ENCODE measurements at places on chromosomes 3 and 15. TPM values are rescaled to one million over a fixed set of nuclear protein-coding genes. Genes with fewer than 3 reads are reported as not detected.

DNA sequence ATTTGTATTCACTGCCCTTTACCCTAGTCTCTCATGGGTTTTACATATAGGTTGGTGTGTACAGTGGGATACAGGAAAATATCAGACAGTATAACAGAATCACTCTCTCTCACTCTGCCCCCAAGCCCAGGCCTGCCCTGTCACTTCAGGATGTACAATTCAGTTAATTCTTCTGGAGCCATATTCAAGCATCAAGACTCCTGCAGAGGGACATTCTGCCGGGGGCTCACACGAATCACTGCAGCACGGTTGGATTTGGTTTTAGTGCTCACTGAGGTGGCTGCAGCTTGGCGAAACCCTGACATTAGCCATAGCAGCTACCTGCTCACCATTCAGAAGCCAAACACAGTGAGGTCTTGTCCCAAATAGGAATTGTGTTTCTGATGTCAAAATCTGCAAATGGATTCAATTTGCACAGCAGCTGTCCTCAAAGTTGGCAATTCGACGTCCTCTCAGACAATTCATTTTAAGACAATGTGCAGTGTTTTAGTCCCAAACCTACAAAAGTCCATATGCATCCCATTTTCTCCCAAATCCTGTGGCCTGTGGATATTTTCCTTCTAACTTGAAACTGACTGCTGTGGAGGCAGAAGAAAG lies 82.9 kb downstream of the CHSY1 start:
- peak; percentile 19 for DNase-seq

DNA sequence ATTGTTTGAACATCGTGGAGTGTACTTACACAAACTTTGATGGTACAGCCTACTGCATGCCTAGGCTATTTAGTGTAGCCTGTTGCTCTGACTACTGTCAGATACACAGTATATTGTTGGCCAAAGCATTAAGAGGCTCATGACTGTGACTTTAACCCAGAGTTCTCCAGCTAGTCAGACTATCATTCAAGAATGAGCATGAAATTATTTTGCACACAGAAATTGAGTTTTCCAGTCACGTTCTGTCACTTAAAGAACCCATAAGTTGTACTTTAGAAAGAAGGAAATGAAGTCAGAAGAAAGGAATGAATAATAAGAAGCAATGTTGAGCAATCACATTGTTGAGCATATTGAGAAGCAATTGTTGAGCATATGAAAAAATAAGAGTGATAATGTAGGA lies 37.6 kb upstream of the SLC22A13 start:
- no peak for DNase-seq

DNA sequence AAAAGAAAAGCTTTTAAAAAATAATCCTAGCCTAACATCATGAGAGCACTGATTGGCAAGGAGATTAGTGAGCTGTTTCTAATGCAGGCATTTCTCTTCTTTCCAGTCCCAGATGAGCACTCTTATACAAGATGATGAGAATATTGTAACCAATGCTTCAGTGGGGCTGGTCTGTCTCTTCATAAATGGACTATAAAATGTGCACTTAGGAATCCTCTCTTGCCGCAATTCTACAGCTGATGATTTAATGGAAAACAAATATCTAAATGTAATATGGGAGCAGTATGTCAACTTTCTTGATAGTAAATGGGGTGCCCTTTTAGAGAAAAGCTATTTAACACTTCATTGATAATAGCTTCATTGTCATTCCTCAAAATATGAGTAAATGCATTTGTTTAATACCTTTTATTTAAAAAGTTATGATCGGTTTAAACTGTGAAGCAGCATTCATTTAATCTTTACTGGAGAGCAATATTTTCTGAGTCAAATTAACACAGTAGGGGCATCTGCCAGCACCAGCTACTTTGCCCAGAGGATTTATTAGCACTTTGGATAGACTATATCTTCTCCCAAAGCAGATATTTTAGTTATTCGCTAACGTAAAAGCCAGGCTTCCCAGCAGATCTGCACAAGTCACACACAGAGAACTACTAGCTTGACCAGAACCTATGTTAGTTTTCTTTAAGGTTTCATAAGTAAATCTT lies 985.9 kb downstream of the DIPK2A start:
- DNase-seq: no peak

DNA sequence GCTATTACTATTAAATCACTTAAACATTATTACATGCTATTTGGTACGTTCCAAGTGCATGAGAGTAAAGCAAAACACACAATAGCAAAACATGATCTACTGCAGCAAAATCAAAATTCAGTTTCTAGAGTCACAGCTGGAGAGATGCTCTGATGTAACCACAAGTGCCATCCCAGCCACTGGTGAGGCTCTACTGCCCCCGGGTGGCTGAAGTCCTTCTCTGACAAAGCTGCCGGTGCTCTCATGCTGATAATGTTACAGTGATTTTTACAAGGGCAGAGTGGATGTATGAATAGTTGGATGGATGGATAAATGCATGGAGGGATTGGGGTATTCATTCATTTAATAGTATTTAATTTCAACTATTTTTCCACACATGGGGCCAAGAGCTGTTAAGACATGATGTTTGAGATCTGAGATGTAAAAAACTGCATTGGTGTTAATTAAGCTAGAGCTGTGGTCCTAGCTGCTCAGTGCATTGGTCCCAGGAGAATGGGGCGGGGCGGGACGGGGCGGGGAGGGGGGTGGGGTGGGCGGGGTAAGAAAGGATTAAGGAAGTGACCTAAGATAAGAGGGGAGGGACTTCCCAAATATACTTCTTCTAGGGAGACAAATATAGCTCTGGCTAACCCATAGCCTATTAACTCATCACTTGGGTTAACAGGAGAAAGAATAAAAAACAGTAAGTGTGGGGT lies 5.3 kb upstream of the SPESP1 start:
- peak; percentile 58 for DNase-seq

DNA sequence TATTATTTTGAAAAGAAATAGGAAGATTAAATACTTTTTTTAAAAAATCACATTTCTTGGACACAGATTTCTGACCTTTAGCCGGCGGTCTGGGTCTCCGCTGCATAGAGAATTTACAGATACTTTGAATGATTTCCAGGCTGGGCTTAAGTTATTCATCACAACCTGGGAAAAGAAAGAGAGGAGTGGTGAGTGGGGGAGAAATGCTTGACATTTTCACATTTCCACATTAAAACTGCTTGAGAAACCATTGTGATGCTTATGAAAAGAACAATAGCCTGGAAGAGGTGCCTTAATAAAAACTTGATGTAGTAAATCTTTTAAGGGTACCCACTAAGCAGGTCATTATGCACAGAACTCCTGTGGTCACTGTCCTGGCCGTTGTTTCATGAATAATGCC lies 166.8 kb upstream of the MRPL3 start:
- no peak for DNase-seq

GRCh38 chr3:154616298-154616697 lies 186.3 kb upstream of the GPR149 start:
- no peak for DNase-seq

DNA sequence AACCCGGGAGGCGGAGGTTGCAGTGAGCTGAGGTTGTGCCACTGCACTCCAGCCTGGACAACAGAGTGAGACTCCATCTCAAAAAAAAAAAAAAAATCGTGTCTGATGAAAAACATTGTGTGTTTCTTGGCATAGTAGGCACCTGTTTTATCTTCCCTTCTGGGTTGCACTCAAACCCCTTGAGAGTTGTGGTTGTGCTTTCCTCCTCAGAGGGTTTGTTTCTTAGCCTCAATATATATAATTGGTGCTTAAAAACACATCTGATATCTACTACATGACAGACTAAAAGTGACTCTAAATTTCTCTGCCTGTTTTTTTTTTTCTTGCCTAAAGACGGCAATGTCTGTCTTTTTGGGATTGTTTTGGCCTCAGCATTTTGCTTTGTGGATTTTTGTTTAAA lies 7.6 kb downstream of the NR1D2 start:
- DNase-seq: no peak

DNA sequence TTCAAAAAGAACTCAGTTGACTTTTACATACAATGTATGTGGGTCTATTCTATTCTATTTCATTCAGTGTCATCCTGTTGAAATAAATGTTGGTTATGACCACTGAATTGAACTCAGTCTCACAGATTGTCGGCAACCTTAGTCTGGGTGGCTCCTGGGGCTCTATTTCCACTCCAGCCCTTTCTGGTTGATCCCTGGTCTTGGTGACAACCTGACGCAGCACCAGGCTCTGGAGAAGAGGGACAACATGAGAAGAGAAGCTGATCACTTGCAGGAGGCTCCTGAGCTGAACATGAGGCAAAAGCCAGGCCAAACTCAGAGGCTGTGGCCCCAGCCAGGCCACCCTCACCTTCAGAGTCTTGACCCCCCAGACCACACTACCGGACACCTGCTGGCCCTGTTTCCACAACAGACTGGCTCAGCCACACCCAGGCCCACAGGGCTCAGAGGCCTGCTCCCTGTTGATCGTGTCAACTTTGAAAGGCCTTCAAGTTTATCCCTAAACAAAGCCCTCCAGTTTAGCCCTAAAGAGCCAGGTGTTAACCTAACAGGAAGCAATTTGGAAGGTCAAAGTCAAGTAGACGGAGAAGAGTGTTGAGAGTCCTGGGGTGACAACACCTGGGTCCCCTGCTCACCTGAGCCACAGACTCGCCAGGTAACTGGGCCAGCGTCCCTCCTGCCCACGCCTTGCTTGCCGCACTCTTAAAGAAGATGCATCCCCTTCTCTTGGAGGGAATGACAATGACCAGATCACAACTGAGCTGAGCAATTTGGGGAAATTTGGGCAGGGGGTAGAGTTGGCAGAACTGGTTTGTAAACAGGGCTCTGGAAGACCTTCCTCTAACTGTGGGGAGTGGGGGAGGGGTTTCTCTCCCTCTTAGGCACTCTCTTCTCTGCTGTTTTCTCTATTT lies 15.4 kb upstream of the MUC20 start:
- DNase-seq: peak; percentile 22

GRCh38 chr15:38086611-38087010 lies 152.2 kb downstream of the TMCO5A start:
- DNase-seq: no peak

GRCh38 chr3:45118615-45119071 lies 27.5 kb downstream of the CDCP1 start:
- no peak for DNase-seq

- DNase-seq: no peak
Observed at GRCh38 chr3:85801955-85802354, 843.2 kb downstream of the CADM2 start.

DNA sequence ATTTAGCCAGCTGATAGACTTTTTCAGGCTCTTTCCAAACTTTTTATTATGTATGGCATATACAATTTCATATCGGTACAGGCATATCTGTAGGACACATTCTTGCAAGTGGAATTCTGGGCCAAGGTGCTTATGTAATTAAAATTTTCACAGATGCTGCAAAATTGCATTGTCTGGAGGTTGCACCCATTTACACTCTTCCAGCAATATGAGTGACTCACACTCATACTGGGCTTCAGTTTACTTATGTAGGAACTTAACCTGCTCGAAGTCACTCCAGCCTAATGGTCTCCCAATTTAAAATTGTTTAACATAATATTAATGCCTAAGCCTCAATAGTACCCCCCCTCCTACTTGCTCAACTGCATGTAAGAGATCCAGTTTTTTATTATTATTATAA lies 11.2 kb upstream of the SEC62 start:
- no peak for DNase-seq

- DNase-seq: no peak
Observed at GRCh38 chr3:72391659-72392058, 456.6 kb downstream of the SHQ1 start.

- no peak for DNase-seq
Observed at GRCh38 chr3:114405202-114405990, 111.6 kb downstream of the TIGIT start.

- DNase-seq: no peak
Observed at GRCh38 chr15:78394026-78394425, 44.0 kb upstream of the IREB2 start.

DNA sequence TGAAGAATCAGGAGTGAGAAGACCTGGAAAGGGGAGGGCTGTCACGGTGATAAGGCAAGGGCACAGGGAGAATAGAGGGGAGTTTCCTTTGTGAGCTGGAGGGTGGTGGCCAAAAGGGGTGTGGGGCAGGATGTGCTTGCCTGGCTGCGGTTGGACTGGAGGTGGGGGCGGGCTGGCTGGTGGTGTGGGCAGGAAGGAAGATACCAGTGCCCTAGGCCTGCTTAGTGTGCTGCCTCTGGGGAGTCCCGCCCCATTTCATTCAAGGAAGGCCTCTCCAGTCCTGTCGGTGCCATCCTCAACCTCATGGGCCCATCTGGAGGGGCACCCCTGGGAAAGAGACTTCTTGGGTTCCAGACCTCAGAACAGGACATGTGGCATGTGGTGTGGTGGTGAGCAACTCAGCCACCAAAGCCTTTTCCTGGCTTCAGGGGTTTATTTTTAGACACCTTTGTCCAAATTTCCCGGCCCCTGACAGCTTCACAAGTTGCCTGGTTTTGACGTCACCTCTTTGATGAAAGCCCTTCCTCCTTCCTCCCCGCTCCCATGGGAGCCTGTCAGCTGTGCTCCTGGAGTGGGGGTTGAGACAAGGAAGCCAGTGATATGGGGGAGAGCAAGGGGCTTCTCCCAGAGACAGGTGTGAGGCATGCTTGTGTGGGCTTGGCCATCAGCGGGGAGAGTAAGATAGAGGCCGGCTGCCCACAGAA lies 15.6 kb downstream of the TEX264 start:
- DNase-seq: peak; percentile 80

GRCh38 chr15:48565560-48566482 lies 79.7 kb downstream of the FBN1 start:
- DNase-seq: no peak

DNA sequence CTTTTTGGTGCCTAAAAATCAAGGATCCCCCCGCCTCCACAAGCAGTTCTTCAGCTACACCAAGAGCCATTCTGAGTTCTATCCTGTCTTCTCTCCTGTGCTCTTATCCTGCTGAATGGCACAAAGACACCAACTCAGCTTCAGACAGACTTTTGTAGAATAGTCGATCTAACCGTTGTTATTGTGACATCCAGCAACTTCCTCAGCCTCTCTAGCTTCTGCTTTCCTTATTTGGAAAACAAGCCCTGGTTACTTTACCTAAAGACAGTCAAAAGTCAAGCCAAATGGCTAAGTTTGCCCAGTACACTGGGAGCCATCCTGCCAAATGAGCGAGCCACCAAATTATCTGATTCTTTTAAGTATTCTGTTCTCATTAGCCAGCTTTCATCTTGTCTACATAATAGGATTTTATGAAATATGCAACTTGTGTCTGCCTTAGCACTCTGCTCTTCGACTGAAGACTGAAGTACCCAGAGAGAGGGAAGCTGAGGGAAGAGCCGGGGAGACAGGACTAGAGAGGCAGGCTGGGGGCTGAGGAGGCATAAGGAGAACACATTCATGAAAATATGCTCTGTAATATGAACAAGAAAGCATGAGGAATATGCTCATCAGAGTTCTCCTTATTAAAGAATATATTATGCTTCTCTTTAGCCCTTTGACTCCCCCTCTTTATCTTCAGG lies 35.1 kb downstream of the LYZL4 start:
- no peak for DNase-seq

Gene CHRD
- not detected for total RNA-seq

Gene SGO1
- total RNA-seq: 34.5 TPM

Gene TF
- 0.97 TPM for total RNA-seq

Gene PRSS50
- not detected for total RNA-seq

Gene ARL6IP5
- total RNA-seq: 147 TPM

Gene PRKCD
- 20.5 TPM for total RNA-seq

Gene HYAL3
- 5.9 TPM for total RNA-seq

Gene EFHB
- total RNA-seq: 0.17 TPM

Gene PRR23C
- total RNA-seq: not detected

Gene TRIM42
- total RNA-seq: not detected

Gene GTF2E1
- total RNA-seq: 29.2 TPM

Gene SERF2
- 987 TPM for total RNA-seq

Gene HHATL
- not detected for total RNA-seq

Gene ADGRG7
- not detected for total RNA-seq

Gene MESP2
- total RNA-seq: not detected

Gene LRRN1
- total RNA-seq: 1.2 TPM

Measured in activated naive CD8-positive, alpha-beta T cell treated with anti-CD3 and anti-CD28 coated beads, Interleukin-2, amount 10 ng/mL, durations not matched to agents 7 days and 5 days (primary cell).